ENCODE measurements at places on chromosomes 5 and 9. TPM values are rescaled to one million over a fixed set of nuclear protein-coding genes. Genes with fewer than 3 reads are reported as not detected.

DNA sequence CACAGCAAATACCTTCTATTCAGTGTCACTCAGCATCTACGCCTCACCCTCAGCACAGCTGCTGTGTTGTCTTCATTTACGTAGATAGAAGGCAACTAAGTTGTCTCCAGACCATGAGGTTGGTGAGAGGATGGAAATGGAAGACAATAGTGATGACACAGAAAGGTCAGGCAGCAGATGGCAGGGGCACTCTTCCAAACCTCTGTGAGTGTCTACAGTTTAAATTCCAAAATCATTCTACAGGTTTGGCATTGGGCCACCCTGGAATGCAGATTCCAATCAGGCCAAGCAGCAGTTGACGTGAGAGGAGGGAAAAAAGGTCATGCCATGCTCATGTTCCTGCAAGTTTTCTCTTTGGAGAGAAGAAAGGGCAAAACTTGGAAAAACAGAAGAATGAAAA is 68.7 kb upstream of the ADAMTSL1 start:
- no peak for DNase-seq
- H3K36me3 ChIP-seq = no peaks in the 10 kb centered on the region
- H3K27ac ChIP-seq = no peak overlapping the region
- H3K27me3 ChIP-seq = no peaks in the 10 kb centered on the region

DNA sequence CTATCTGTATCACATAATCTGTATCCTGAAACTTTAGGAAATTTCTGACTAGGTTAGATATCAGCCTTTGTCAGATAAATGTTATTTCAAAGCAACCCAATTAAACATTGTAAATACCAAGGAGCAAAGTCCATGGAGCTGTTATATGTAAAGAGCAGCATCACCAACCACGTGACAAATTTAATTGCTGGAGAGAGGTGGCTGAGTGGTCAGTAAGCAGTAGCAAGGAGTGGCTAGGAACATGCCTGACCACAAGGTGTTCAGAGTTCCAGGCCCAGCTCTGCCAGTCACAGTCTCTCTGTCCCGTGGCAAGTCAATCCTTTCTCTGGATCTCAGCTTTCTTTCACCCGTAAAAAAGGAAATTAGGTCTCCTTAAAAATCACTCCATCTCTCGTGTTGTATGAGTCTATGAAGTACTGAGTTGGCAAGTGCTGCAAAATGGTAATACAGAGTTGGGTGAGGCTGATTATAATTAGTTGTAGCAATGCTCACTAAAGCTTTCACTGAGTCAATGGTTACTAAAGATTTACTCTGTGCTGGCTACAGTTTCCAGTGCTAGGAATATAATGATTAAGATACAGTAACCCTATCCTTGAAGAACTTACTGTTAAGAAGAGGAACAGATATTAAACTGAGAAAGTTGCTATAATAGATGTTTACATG is 166.1 kb downstream of the GNAQ start:
- no peaks in the 10 kb centered on the region for H3K36me3 ChIP-seq
- no peak overlapping the region for H3K27ac ChIP-seq
- H3K4me1 ChIP-seq = no peaks in the 10 kb centered on the region
- no peak for DNase-seq
- no peak overlapping the region for H3K4me3 ChIP-seq

GRCh38 chr5:133962131-133962530 is 6.3 kb downstream of the C5orf15 start:
- peaks cover 18% of the 10 kb centered on the region for H3K4me1 ChIP-seq
- DNase-seq = no peak
- H3K27me3 ChIP-seq = no peaks in the 10 kb centered on the region

PTGS1 gene
- total RNA-seq = 10.4 TPM

PPP2CA gene
- 86.2 TPM for total RNA-seq

DNA sequence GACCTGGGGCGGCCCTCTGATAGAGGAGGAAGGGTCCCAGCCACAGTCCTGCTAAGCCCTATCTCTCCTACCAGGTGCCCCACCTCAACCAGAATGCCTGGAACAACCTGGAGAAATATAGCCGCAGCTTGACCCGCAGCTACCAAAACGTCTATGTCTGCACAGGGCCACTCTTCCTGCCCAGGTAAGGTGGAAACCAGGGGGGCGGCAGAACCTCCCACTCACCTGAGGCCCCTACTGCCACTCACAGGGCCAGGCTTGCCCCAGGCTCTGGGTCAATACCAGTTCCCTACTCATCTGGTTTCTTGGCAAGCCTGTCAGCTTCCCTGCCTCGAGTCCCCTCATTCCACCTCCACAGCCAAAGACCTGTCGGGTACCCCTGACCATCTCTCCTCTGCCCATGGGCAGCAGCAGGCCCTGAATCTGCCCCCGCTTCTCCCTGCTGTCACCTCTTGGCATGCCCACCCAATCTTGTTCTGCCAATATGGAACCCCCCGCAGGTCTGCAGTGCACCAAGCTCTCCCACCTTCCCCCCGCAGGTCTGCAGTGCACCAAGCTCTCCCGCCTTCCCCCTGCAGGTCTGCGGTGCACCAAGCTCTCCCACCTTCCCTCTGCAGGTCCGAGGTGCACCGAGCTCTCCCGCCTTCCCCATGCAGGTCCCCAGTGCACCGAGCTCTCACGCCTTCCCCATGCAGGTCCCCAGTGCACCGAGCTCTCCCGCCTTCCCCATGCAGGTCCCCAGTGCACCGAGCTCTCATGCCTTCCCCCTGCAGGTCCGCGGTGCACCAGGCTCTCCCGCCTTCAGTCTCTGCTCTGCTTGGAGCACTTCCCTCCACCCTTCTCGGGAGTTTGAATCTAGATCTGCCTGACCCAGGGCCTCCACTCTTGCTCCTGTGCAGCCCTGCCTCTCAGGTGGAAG is 2.6 kb downstream of the ENDOG start:
- no peaks in the 10 kb centered on the region for H3K27me3 ChIP-seq
- H3K36me3 ChIP-seq = peaks cover 26% of the 10 kb centered on the region
- H3K4me3 ChIP-seq = no peak overlapping the region
- DNase-seq = peak; percentile 11
- H3K27ac ChIP-seq = no peak overlapping the region
- H3K4me1 ChIP-seq = peaks cover 5% of the 10 kb centered on the region

- no peaks in the 10 kb centered on the region for H3K27me3 ChIP-seq
- no peaks in the 10 kb centered on the region for H3K36me3 ChIP-seq
- H3K4me1 ChIP-seq = no peaks in the 10 kb centered on the region
Measured at GRCh38 chr5:135995976-135996375, 32.8 kb upstream of the TGFBI start.

- no peaks in the 10 kb centered on the region for H3K4me1 ChIP-seq
- H3K36me3 ChIP-seq = no peaks in the 10 kb centered on the region
- peak; percentile 36 for DNase-seq
- H3K4me3 ChIP-seq = no peak overlapping the region
- no peaks in the 10 kb centered on the region for H3K27me3 ChIP-seq
- no peak overlapping the region for H3K27ac ChIP-seq
Measured at GRCh38 chr5:103232393-103232999, 26.1 kb upstream of the MACIR start.

GRCh38 chr5:93674866-93675459 is 66.4 kb downstream of the POU5F2 start:
- no peak overlapping the region for H3K27ac ChIP-seq
- no peaks in the 10 kb centered on the region for H3K36me3 ChIP-seq
- H3K27me3 ChIP-seq = no peaks in the 10 kb centered on the region
- no peak overlapping the region for H3K4me3 ChIP-seq

GRCh38 chr5:141003791-141004611 is 37.7 kb downstream of the PCDHAC2 start:
- peaks cover 9% of the 10 kb centered on the region for H3K27me3 ChIP-seq
- DNase-seq = no peak
- H3K27ac ChIP-seq = no peak overlapping the region
- no peak overlapping the region for H3K4me3 ChIP-seq
- H3K4me1 ChIP-seq = no peaks in the 10 kb centered on the region
- no peaks in the 10 kb centered on the region for H3K36me3 ChIP-seq

PCDHGB4 gene
- total RNA-seq = 1.8 TPM

DNA sequence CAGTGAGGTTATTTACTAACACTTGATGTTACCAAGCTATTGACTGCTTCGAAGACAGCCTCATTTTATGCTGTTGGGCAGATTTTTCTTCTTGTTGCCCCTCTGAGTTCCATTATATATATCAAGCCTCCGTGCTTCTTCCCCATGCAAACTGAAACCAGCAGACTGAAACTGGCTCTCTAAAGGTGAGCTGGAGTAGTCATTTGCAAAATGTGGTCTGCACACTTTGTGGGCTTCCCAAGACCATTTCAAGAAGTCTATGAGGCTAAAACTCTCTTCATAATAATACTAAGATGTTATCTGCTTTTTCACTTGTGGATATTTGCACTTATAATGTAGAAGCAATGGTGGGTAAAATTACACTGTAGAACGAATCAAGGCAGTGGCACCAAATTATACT is 13.9 kb downstream of the SLC36A1 start:
- no peak overlapping the region for H3K4me3 ChIP-seq
- DNase-seq = no peak
- peaks cover 24% of the 10 kb centered on the region for H3K36me3 ChIP-seq
- no peak overlapping the region for H3K27ac ChIP-seq
- no peaks in the 10 kb centered on the region for H3K27me3 ChIP-seq
- no peaks in the 10 kb centered on the region for H3K4me1 ChIP-seq

ROR2 gene
- total RNA-seq = 0.49 TPM

XPA gene
- 27.4 TPM for total RNA-seq

- H3K27ac ChIP-seq = peak overlapping the region; percentile 46
- peaks cover 10% of the 10 kb centered on the region for H3K36me3 ChIP-seq
- H3K4me1 ChIP-seq = peaks cover 8% of the 10 kb centered on the region
- H3K27me3 ChIP-seq = no peaks in the 10 kb centered on the region
Measured at GRCh38 chr9:127955294-127956015, 17.8 kb upstream of the DPM2 start.

CDH18 gene
- total RNA-seq = not detected

DNA sequence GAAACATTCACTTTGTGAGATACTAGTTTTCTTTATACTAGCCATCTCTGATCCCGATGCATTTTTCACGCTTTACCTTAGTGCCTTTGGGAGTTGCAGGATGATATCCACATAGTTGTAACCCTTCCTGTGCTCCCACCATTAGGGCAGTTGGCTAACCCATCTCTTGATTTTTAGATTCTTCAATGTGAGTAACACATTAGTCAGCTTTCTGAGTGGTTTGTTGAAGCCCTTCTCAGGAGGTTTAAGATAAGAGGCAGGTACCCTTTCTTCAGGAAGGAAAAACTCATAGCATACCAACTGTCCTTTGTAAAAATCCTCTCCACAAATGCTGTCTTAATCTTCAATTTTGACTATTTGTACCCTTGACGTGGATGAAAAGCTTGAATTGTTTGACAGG is 392.3 kb downstream of the DMAC1 start:
- H3K27me3 ChIP-seq = no peaks in the 10 kb centered on the region
- no peak overlapping the region for H3K4me3 ChIP-seq
- H3K4me1 ChIP-seq = no peaks in the 10 kb centered on the region
- DNase-seq = no peak
- no peak overlapping the region for H3K27ac ChIP-seq

DNA sequence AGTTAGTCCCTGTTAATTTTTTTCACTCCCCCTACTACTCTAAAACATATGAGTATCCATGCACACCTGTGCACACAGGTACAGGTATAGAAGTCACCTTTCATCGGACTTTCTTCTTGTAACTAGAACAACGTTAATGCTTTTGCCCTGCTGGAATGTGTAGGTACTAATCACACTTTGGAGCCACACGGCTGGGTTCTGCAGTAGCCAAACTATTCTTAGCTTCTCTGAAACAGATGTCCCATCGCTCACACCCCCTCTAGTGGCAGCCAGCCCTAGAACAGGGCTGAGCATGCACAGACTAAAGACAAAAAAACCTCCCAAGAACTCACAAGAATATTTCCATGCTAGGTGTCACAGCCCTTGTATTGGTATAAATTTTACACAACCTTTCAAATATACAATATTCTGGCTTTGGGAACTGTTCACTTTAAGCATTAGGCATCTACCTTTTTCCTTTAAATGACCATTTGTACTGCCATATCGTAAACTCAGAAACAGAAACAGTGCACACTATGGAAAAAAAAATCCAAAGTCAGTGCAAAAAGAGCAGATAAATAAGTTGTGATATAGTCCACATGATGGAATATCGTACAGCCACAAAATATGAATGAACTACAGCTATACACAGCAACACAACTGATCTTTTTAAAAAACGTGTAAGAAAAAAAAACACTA is 64.0 kb downstream of the RETREG1 start:
- H3K4me1 ChIP-seq = peaks cover 15% of the 10 kb centered on the region
- H3K27ac ChIP-seq = no peak overlapping the region
- no peaks in the 10 kb centered on the region for H3K27me3 ChIP-seq
- H3K36me3 ChIP-seq = no peaks in the 10 kb centered on the region
- H3K4me3 ChIP-seq = no peak overlapping the region
- DNase-seq = peak; percentile 59

- H3K4me1 ChIP-seq = no peaks in the 10 kb centered on the region
- no peak overlapping the region for H3K27ac ChIP-seq
- H3K27me3 ChIP-seq = no peaks in the 10 kb centered on the region
- DNase-seq = no peak
- H3K4me3 ChIP-seq = no peak overlapping the region
Measured at GRCh38 chr9:83962165-83962564, 17.9 kb downstream of the HNRNPK start.

- H3K27ac ChIP-seq = no peak overlapping the region
- H3K4me1 ChIP-seq = no peaks in the 10 kb centered on the region
- no peak overlapping the region for H3K4me3 ChIP-seq
- H3K36me3 ChIP-seq = peaks cover 11% of the 10 kb centered on the region
- DNase-seq = no peak
Measured at GRCh38 chr5:141935538-141935937, 11.9 kb downstream of the DELE1 start.

- DNase-seq = no peak
- H3K36me3 ChIP-seq = no peaks in the 10 kb centered on the region
- H3K27me3 ChIP-seq = no peaks in the 10 kb centered on the region
- H3K4me3 ChIP-seq = no peak overlapping the region
- H3K4me1 ChIP-seq = peaks cover 5% of the 10 kb centered on the region
Measured at GRCh38 chr5:32096891-32097595, 77.1 kb downstream of the GOLPH3 start.

DNA sequence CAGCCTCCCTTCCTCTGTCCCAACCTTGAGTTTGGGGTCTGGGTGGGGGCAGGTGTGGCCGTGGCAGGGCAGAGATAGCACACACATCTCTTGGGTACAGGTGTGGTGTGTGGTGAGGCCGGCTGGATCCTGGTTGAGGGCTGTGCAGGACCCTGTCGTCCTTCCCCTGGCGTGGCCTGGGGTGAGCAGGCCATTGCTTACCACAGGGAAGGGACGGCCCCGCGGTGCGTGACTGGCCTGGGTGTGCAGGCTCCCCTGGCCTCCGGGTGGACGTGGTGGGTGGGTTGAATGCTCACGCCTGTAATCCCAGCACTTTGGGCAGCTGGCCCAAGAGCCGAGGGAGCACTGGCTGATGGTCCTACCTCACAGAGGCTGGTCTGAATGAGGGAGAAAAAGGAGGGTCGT is 1.2 kb downstream of the ARRDC1 start:
- DNase-seq = no peak
- H3K27me3 ChIP-seq = no peaks in the 10 kb centered on the region
- H3K4me3 ChIP-seq = peak overlapping the region; percentile 34

ALDOB gene
- total RNA-seq = not detected

NAIP gene
- 26.8 TPM for total RNA-seq

- no peaks in the 10 kb centered on the region for H3K36me3 ChIP-seq
- H3K27me3 ChIP-seq = no peaks in the 10 kb centered on the region
- DNase-seq = no peak
Measured at GRCh38 chr5:143010351-143010750, 240.2 kb downstream of the ARHGAP26 start.

IL31RA gene
- total RNA-seq = not detected

GRCh38 chr9:96852676-96853075 is 1.6 kb downstream of the ZNF782 start:
- H3K4me1 ChIP-seq = peaks cover 12% of the 10 kb centered on the region
- no peak overlapping the region for H3K27ac ChIP-seq
- DNase-seq = no peak
- no peaks in the 10 kb centered on the region for H3K36me3 ChIP-seq

GRCh38 chr9:75852746-75853145 is 37.7 kb upstream of the PCSK5 start:
- H3K4me1 ChIP-seq = no peaks in the 10 kb centered on the region
- no peaks in the 10 kb centered on the region for H3K36me3 ChIP-seq
- DNase-seq = no peak
- H3K4me3 ChIP-seq = no peak overlapping the region
- H3K27ac ChIP-seq = no peak overlapping the region

FANCC gene
- total RNA-seq = 13.7 TPM

Data from B cell (primary cell).